ENCODE measurements at places on chromosomes 4 and X.
A peak's percentile ranks its signal among the peaks of the same experiment; 100 is the strongest.

DNA sequence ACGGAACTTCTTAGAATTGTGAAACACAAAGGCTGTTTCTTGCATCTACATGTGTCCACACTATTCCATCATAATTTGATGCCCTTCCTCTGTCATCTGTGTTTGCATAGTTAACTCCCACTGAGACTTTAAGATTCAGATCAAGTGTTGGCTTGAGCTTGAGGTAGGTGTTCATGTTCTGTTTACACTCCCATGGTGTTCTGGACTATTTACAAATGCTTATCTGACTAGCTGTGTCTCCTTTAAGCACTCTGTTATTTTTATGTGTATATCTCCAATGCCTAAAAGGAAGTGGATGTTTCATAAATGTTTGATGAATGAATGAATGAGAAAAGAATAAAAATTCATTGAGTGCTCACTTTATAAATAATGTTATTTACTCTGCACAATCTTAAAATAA is 622.7 kb downstream of the RAB28 start:
- DNase-seq, result no peak

GRCh38 chr4:20629186-20630106 is 70.8 kb upstream of the PACRGL start:
- DNase-seq, result no peak

- DNase-seq, result no peak
These were observed 137.1 kb downstream of the ZNF518B start for GRCh38 chr4:10320130-10320529.

- DNase-seq, result no peak
These were observed 229.5 kb downstream of the STK32B start for GRCh38 chr4:5280828-5281227.

- DNase-seq, result no peak
These were observed 158.3 kb upstream of the SCML1 start for GRCh38 chrX:17579026-17579425.

GRCh38 chrX:5458300-5458842 is 770.3 kb downstream of the NLGN4X start:
- DNase-seq, result no peak

DNA sequence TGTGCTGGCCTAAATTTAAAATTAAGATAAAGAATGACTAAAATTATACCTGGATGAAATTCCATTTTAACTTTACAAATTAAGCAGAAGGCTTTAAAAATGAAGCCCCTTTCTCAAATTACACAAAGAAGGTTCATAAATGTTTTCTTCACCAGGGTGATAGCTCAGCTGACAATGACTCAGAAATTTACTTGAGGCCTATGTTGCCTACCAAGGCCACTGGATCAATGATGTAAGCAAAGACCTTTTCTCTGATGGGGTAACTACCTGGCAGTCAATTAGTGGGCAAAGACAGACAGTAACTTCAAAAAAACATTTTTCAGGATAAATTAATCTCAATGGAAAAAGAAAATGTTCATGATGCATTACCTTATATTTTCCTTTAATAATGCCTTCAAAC is 23.9 kb upstream of the GPR34 start:
- DNase-seq, result no peak

- no peak for DNase-seq
These were observed 113.2 kb downstream of the SPCS3 start for GRCh38 chr4:176432811-176433540.

DNA sequence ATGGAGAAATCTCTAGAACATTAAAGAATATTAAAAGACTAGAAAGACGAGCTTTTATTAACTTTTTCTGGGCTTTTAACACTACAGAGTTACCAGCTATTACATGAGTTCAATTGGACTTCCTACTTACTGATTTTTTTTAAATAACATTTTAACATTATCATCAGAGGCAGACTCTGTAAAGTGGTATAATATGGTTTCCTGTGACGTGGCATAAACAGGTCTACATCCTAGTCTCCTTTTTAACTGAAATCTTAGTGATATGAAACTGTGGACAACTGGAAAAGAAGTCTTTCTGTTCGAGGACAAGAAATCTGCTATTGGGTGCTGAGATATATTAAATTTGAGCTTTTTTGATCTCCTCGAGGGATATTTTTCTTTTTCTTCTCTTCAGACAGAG is 48.7 kb upstream of the ABCG2 start:
- DNase-seq, result no peak

DNA sequence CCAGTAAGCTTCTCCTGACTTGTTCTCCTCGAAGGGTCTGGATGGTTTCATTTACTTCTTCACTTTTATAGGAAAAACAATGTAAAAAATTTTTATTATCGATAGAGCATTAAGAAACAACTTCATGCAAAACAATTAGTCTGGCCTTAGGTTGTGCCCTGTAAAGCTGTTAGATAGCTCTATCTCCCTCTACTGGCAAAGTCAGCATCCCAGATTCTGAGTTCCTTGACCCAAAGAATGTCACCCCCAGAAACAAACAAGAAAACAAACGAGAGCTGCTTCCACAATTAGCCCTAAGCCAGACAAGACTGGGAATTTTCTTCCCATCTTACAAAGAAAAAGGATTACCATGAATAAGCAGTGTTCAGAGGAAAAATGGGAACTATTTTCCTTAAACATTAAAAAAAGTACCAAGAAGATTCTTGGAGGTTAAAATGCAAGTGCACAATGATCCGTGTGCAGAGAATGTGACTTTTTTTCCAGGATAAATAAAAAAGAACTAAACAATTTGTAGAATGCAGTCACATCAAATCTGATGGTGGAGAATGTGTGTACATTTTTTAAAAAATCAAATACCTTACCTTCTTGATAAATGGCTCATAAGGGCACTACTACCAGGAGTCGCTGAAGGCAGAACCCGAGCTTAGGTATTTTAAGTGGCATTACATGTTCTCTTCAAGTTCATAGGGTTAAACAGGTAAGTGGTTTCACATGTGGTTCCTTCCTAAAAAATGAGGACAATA is 293.2 kb downstream of the FBXO8 start:
- no peak for DNase-seq

- DNase-seq, result no peak
These were observed 26.1 kb downstream of the RBM46 start for GRCh38 chr4:154807042-154807630.

DNA sequence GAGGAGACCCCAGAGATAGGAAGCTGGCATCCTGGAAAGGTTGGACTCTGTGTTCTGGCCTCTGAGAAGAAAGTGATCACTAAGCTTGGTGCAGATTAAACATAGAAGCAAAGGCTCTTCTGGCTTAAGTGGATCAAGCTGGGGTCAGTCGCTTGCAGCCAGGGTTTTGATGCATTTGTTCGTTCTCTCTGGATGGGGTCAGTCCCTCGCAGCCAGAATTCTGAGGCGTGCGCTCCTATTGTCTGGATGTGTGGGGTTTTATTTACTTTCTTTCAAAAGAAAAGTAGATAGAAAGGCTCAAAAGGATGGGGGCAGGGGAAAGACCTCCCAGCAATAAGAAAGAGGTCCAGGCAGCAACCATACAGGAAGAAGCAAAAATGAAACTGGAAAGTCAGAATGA is 152.6 kb downstream of the DHRSX start:
- no peak for DNase-seq

GRCh38 chrX:1521459-1521956 is 15.5 kb downstream of the P2RY8 start:
- DNase-seq, result no peak

DNA sequence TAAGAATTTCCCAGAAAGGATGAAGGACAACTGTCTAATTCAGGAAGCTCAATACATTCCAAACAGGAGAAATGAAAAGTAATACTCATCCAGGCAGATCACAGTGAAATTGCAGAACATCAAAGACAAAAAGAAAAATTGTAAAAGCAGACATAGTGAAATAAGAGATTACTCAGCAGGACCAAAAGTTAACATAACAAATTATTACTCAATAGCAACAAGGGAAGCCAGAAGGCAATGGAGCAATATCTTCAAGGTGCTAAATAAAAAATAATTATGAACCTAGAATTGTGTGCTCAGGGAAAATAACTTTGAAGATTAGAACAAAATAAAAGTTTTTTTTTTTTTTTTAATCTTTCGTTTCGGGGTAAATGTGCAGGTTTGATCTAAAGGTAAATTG is 30.5 kb upstream of the ENPP6 start:
- DNase-seq, result no peak

- DNase-seq, result no peak
These were observed 161.0 kb upstream of the FGF13 start for GRCh38 chrX:138872537-138872936.

GRCh38 chrX:16305187-16305586 is 137.9 kb downstream of the MAGEB17 start:
- DNase-seq, result no peak

- no peak for DNase-seq
These were observed 60.0 kb downstream of the PPP3CA start for GRCh38 chr4:101287324-101287723.

DNA sequence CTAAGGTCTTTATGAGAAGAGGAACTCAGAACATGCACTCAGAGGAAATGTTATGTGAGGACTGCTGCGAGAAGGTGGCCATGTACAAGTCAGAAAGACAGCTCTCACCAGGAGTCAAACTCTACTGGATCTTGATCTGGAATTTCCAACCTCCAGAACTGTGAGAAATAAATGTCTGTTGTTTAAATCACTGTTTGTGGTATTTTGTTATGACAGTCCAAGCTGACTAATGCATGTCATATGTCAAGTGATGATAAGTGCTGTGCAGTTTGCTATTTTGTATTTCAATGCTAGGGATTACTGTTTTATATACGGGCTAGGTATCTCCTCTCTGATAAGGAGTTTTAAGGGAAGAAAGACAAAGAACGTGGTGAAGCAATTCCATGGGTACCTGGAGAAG is 162.3 kb downstream of the CPEB2 start:
- no peak for DNase-seq

- no peak for DNase-seq
These were observed 67.7 kb upstream of the ZXDA start for GRCh38 chrX:57977992-57978391.

- no peak for DNase-seq
These were observed 4.3 kb downstream of the IL1RAPL1 start for GRCh38 chrX:28591542-28591941.

DNA sequence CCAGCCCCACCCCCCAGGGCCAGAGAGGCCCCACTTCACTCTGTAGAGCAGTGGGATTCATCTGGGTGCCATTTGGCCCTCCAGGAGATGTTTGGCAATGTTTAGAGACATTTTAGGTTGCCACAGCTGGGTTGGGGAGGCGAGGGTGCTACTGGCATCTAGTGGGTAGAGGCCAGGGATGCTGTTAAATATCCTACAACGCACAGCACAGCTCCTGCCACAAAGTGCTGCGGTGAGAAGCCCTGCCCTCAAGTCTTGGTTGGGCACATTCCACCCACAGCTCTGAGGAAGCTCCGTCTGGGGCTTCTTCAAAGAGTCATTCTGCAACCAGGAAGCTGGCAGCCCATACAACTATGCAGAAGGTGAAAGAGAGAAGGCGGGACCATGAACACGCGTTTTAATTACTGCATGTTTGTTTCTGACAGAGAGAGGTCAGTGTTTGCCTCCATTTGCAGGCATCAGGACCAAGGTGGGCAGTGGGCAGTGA is 48.1 kb upstream of the FAM9C start:
- DNase-seq, result peak; percentile 87

DNA sequence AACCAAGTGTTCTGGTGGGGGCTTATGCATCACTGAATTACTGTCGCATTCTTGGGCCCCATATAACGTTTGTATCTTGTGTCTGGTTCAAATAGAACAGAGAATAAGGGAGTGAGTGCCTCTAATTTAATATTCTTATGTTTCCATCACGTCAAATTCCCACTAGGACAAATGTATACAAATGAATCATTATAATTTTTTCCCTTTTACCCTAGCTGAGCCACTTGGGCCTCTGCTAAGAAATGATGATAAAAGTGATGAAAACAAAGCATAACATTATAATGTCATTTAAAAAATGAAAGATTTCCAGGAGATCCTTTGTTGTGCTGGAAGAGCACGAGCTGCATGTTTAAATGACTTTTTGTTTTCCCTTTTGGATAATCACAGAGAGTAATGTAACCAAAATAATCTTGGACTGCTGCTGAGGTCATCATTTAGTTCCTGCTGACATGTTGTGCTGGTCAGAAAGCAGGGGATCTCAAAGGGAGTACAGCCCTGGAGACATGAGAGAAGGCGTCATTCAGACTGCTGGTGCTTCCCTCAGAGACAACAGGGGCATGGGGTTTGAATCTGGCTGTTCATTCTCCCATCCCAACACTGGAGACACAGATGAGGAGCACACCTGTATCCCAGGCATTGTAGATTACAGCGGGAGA is 105.1 kb upstream of the SCOC start:
- no peak for DNase-seq

GRCh38 chr4:182206266-182206665 is 36.9 kb upstream of the TENM3 start:
- DNase-seq, result no peak

DNA sequence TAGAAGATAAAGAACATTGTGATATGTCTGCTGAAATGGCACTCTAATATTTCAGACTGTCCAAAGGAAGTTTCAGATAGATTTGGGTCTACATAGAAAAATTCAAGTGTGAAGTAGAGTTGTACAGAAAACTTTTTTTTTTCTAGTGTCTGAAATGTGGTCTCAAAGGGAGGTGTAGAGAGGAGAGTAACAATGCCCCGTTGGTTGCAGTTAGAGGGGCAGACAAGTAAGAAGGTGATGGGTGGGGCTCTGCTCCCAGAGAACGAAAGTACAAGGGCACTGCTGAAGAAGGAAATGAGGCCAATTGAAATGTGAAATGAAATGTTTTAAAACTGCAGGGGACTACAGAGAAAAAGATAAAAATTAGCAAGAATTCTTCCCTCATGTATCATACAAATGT is 177.8 kb downstream of the BANK1 start:
- DNase-seq, result no peak

- DNase-seq, result no peak
These were observed 168.1 kb downstream of the VSIG4 start for GRCh38 chrX:65871671-65872311.

DNA sequence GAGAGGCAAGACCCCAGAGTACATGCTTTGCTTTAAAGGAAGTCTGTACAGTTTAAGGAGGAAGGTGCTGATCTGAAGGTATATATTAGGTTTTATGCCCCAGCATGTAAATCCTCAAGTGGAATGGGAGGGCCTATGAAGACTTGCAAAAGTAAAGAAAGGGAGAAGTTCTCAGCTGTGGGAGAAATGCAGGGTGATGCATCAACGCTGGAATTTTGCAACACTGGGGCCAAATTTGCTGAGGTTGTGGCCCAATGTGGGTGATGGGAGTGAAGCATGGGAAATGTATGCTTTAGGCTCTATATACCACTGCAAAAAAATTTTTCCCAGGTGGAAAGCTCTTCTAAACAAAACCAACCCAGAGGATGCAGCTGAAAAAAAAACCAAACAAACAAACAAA is 33.8 kb upstream of the GPR174 start:
- no peak for DNase-seq

DNA sequence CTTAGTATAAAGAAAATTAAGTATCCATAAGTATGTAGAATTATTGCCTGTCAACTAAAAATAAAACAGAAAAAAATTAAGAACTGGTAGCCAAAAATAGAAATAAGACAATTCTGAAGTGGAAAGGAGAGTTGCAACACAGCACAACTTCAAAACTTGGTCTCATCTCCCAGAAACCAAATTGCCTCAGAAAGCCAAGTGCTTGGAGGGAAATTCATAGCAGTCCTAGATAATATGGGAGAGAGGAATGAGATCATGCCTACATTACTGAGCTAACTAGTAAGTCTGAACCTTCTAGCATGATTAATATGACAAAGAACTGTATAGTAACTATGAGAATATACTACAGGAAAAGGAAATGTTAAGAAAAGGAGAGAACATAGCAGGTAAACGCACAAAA is 256.5 kb downstream of the LDB2 start:
- DNase-seq, result no peak

GRCh38 chrX:19350941-19351384 is 7.2 kb downstream of the PDHA1 start:
- DNase-seq, result no peak

- DNase-seq, result no peak
These were observed 7.0 kb upstream of the STPG2 start for GRCh38 chr4:98150092-98150761.

- DNase-seq, result no peak
These were observed 10.7 kb downstream of the VSIG1 start for GRCh38 chrX:108055546-108055945.

All from lower leg skin (tissue), 4 donors.